ENCODE measurements at places on chromosomes 4 and X. TPM values are rescaled to one million over a fixed set of nuclear protein-coding genes. Genes with fewer than 3 reads are reported as not detected.

- no peak for DNase-seq
Measured at GRCh38 chrX:11533199-11533651, 132.5 kb downstream of the ARHGAP6 start.

- no peak for DNase-seq
Measured at GRCh38 chr4:52744588-52744987, 6.6 kb downstream of the ERVMER34-1 start.

DNA sequence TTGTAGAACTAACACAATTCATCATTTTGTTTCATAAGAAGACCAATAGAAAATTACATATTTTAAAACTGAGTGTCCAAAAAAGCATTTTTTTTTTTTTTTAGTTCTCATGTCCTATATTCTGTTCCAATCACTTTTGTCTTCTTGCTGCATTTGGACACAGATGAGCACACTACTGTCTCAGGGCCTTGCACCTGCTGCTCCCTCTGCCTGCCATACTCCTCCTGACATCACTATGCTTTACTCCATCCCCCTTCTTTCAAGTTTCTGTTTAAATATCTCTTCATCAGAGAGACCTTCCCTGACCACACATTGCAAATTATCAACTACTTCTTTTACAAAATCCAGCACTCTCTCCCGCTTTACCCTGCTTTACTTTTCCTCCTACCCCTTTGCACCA, 230.7 kb upstream of the GK2 start:
- no peak for DNase-seq

NEIL3 gene
- total RNA-seq = 0.23 TPM

GRCh38 chr4:74475091-74475800, 30.3 kb downstream of the AREG start:
- no peak for DNase-seq

TEX13B gene
- total RNA-seq = not detected

DNA sequence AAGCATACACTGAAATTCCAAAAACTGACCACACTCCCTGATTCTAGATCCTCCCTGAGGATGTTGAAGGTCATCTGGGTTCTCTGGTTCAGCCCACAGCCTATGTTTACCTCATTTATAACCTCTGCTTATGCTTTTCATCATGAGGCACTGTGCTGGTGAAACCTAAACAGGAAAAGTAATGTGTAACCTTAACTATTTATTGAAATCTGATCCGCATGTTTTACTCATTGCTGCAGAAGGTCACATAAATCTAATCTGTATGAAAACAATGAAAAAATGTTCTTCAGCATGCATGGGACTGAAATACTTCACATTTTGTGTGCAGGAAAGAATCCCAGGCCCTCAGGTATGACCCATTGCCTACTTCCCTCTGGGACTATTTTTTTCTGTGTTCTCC, 30.3 kb downstream of the UCHL1 start:
- DNase-seq = no peak

SSX3 gene
- total RNA-seq = not detected

DMD gene
- 47.5 TPM for total RNA-seq

DNA sequence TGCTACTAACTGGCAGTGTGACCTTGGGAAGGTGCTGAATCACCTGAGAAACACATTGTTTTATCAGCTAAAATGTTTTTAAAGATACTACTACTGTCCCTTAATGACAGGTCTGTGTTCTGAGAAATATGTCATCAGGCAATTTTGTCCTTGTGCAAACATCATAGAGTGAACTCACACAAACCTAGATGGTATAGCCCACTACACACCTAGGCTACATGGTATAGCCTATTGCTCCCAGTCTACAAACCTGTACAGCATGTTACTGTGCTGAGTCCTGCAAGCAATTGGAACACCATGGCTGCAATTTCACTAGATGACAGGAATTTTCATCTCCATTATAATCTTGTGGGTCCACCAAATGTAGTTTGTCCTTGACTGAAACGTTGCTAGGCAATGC, 101.3 kb upstream of the GUCY1A1 start:
- DNase-seq = no peak

DNA sequence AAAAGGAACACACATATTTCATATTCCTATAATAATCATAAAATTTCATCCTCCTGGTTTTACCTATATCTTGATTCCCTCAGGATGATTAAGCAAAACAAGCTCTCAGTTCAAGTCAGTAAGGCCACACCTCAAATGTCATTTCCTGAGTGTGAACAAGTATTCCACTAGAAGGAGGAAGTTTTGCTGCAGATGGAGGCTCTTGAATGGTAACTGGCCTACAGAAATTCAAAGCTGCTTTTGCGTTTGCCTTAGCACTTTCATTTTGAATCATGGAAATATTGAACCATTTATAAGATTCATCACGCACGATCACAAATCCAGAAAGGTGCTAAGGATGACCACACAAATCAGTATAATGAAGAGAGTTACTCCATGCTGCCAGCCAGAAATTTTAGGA, 254.4 kb upstream of the CXXC4 start:
- DNase-seq = no peak

EPHA5 gene
- total RNA-seq = 2.0 TPM

GRCh38 chrX:113959912-113960626, 623.8 kb upstream of the HTR2C start:
- no peak for DNase-seq

DNA sequence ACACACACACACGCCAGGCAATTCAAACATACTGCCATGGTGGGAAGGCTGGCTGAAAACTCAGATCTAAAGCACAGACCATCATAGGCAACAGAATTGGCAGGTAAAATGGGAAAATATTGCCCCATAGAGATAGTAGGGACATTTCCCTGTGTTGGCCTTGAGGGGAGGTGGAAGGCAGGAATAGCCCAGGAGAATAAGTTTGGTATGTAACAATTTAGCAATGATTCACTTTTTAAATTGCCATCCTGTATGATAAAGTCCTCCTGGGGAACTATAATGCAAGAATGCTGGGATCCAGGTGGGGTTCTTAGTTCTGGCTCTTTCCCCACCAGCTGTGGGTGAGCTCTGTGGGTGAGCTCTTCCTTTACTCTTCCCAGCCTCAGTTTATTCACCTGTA, 51.0 kb downstream of the ATXN3L start:
- no peak for DNase-seq

SLC10A6 gene
- total RNA-seq = not detected

- no peak for DNase-seq
Measured at GRCh38 chr4:41989994-41990364, 351 bp upstream of the SLC30A9 start.

ZNF185 gene
- 26.9 TPM for total RNA-seq

CXCR3 gene
- total RNA-seq = not detected

DNA sequence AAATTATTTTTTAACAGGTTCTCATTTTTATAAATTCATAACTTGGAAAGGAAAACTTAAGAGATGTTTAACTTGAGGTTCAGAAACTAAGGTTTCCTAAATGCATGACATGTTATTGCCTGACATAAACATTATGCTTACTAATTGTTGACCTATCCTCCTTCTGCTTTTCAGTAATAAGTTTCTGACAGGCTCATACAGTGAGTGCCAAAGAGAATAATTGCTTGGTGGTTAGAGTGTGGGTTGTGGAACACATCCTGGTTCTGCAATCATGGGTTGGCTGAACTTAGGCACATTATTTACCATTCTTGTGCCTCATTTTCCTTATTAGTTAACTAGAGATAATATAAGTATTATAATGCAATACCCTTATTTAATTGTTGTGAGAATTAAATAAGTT, 56.5 kb downstream of the BMPR1B start:
- no peak for DNase-seq

GRCh38 chr4:143432258-143432591, 81.3 kb upstream of the SMARCA5 start:
- no peak for DNase-seq

MAGEA11 gene
- not detected for total RNA-seq

GRCh38 chr4:6316461-6317003, 46.9 kb downstream of the WFS1 start:
- no peak for DNase-seq

GRCh38 chr4:172997217-172997609, 171.4 kb upstream of the GALNT7 start:
- no peak for DNase-seq

DNA sequence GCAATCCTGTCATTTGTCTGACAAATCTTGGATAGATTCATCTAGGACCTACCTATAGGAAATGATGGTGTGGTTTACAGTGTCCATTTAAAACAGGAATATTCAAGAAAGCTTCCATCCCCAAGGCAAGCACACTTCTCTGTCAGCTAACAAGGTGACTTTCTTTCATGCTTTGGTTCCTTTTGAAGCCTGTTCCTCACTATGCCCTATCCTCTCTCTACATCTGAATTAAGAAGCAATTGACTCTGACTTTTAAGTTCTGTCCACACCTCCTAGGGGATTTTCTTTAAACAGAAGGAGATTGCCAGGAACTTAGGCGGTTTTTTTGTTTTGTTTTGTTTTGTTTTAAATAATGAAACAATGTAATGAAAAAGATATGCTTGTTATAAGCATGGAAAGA, 1181.4 kb upstream of the TENM3 start:
- no peak for DNase-seq

- peak; percentile 59 for DNase-seq
Measured at GRCh38 chr4:110198435-110199416, at the start of gene ELOVL6. Gene ELOVL6, minus strand, starts transcription at chr4:110198615. Its CDS starts 280 bp downstream, at chr4:110198335.

GRCh38 chr4:156223985-156224384, 270.3 kb upstream of the CTSO start:
- no peak for DNase-seq

- DNase-seq = no peak
Measured at GRCh38 chr4:151329217-151330007, 4.0 kb upstream of the SH3D19 start.

DNA sequence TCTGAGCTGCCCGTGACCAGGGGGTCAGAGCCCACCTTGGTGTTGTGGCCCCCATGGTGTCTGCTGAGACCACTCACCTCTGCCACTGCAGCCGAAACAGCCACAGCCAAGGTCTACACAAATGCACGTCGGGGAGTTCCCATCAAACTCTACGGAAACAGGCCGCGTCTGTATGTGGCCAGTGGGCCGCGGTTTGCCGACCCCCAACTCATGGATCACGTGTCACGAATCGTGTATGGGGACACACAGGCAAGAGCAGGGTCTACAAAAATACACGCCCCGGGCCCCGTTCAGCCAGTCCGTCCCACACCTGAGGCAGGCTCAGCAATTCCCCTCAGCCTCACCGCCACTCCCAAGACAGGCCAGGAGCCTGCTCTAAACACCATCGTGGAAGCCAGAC, 53.8 kb downstream of the FAM53A start:
- DNase-seq = no peak

RTL3 gene
- not detected for total RNA-seq

GRCh38 chrX:120145295-120145925, 13.0 kb upstream of the RHOXF2 start:
- DNase-seq = no peak

GRCh38 chrX:107776649-107777535, 641 bp upstream of the NCBP2L start:
- peak; percentile 90 for DNase-seq

DNA sequence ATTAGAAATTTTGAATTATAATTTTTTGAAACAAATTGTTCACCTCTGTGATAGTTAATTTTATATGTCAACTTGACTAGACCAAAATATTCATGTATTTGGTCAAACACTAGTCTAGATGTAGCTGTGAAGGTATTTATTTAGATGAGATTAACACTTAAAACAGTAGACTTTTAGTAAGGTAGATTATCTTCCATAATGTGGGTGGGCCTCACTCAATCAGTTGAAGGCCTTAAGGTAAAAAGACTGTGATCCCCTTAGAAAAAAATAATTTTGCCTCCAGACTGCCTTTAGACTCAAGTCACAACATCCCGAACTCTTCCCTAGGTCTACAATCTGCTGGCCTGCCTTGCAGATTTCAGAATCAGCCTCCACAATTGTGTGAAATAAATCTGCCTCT, 177.3 kb upstream of the PABPC5 start:
- no peak for DNase-seq
